ENCODE measurements at places on chromosomes 6 and 20. TPM values are rescaled to one million over a fixed set of nuclear protein-coding genes. Genes with fewer than 3 reads are reported as not detected.

- peaks cover 19% of the 10 kb centered on the region for H3K4me1 ChIP-seq
- H3K4me3 ChIP-seq, result no peak overlapping the region
- DNase-seq, result no peak
Observed at GRCh38 chr6:106090001-106090400, 3.9 kb downstream of the PRDM1 start.

GRCh38 chr6:3305216-3305565, 46.4 kb downstream of the PSMG4 start:
- H3K27ac ChIP-seq, result no peak overlapping the region
- H3K4me3 ChIP-seq, result no peak overlapping the region
- H3K27me3 ChIP-seq, result no peaks in the 10 kb centered on the region
- H3K36me3 ChIP-seq, result no peaks in the 10 kb centered on the region
- DNase-seq, result no peak
- no peaks in the 10 kb centered on the region for H3K4me1 ChIP-seq

The ARMH2 gene
- total RNA-seq, result not detected

DNA sequence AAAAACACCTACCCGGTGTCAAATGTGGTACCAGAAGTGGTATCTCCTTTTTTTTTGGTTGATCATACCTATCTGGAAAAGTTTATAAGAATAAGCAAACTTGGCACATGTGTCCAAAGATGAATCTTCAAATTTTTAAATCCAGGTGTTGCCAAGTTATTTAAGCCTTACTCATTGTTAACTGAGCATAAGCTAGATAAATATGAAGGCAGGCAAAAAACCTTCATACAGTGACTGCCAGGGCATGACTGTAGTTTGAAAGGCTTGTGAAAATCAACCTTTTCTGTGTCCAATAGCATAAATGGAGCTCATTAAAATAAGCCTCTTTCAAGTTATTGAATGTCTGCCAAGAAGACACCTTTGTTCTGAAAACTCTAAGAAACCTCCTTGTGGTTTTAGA, 699.2 kb downstream of the DOK5 start:
- no peaks in the 10 kb centered on the region for H3K36me3 ChIP-seq
- no peak for DNase-seq
- H3K4me3 ChIP-seq, result no peak overlapping the region
- H3K4me1 ChIP-seq, result no peaks in the 10 kb centered on the region
- H3K27ac ChIP-seq, result no peak overlapping the region
- no peaks in the 10 kb centered on the region for H3K27me3 ChIP-seq

The EYS gene
- total RNA-seq, result 0.27 TPM

Data from endothelial cell of umbilical vein (primary cell).